ENCODE measurements at places on chromosomes 2 and 18. TPM values are rescaled to one million over a fixed set of nuclear protein-coding genes. Genes with fewer than 3 reads are reported as not detected.

Gene FLACC1
- total RNA-seq, result 2.3 TPM

Gene AP1S3
- 3.7 TPM for total RNA-seq

Gene SAG
- not detected for total RNA-seq

Gene FIGN
- total RNA-seq, result 6.5 TPM

Gene CHRNG
- total RNA-seq, result not detected

Gene ANKRD53
- total RNA-seq, result 0.50 TPM

Gene CIDEA
- total RNA-seq, result 2.4 TPM

Gene TEX44
- not detected for total RNA-seq

Gene CPO
- total RNA-seq, result not detected

Gene MYOM1
- total RNA-seq, result under 0.01 TPM

Gene MZT2A
- 66.1 TPM for total RNA-seq

Gene COL5A2
- total RNA-seq, result 81.4 TPM

Gene CXCR2
- not detected for total RNA-seq

Gene RHBDD1
- 15.4 TPM for total RNA-seq

Gene APCDD1
- 0.53 TPM for total RNA-seq

Gene REEP1
- 0.29 TPM for total RNA-seq

Gene FAHD2A
- total RNA-seq, result 29.6 TPM
